ENCODE measurements at places on chromosomes 7 and 10.

GRCh38 chr10:26090762-26091161 is 125.8 kb upstream of the GAD2 start:
- DNase-seq, result no peak

DNA sequence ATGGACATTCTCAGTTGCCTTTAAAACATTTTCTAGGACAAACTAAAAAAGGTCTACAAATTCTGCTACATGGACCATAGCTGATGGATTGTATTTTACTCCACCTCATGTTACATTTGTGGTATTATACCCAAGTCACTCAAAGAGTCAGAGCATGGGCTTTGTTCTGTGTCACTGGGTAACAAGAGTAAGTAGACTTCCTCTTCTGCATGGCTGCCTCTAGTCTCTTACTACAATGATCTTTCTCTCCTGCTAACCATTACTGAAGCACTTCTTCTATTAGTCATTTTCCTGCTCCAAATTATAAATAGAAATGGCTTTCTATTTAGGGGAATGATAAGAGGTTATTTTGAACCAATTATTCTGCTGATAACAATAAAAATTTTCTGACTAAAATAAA is 727.4 kb upstream of the NRP1 start:
- DNase-seq, result no peak

- DNase-seq, result no peak
Observed at GRCh38 chr7:76372984-76373833, 14.4 kb upstream of the YWHAG start.

DNA sequence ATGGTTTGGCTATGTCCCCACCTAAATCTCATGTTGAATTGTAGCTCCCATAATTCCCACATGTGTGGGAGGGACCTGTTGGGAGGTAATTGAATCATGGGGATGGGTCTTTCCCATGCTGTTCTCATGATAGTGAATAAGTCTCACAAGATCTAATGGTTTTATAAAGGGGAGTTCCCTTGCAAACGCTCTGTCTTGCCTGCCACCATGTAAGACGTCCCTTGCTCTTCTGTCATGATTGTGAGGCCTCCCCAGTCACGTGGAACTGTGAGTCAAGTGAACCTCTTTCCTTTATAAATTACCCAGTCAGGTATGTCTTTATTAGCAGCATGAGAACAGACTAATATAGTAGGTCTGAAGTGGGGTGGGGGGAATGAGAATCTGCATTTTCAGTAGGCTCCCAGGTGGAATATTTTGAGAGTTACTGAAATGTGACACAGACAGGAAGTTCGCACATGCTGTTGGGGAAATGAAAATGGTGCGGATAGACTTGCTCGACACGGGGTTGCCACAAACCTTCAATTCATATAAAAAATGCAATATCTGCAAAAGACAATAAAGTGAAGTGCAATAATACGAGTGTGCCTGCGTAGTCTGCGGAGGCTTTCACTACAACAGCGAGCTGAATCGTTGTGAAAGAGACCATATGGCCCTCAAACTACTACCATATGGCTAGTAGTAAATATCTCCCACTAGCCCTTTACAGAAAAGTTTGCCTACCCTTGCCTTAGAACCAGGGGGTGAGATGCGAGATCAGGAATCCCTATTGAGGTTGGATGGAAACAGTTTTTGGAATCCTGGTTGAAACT is 166.1 kb downstream of the GRK5 start:
- no peak for DNase-seq

DNA sequence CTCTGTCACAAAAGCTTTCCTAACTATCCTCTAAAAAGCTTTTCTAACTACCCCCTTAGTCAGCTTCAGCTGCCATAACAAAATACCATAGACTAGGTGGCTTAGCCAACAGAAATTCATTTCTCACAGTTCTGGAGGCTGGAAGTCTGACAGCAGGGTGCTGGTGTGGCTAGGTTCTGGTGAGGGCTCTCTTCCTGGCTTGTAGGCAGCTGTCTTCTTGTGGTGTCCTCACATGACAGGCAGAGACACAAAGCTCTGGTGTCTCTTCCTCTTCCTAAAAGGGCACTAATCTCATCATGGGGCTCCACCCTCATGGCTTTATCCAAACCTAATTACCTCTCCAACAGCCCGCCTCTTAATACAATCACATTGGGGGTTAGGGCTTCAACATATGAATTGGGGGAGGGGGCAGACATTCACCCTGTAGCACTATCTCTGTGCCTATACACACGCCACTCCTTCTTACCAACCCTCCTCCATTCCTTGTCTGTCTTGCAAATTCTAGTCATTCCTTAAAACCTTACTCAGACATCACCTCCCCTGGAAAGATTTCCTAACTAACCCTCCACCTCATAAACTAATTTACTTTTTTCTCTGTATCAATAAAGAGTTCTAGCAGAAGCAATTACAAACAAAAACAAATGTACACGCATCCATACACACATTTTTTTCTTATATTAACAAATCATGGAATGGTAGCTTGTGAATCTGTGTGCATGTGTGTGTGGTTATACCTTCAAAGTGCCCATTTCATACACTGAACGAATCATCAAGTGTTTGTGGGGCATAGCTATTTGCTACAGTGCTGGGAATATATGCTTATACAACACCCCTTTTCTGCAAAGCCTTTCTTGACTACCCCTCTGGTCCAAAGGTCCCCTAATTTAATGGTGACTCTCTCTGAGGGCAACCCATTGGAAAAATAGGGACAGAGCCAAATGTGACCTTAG is 26.4 kb downstream of the RHOBTB1 start:
- DNase-seq, result no peak

GRCh38 chr10:117132751-117133231 is 5.3 kb downstream of the VAX1 start:
- no peak for DNase-seq

- no peak for DNase-seq
Observed at GRCh38 chr10:112952282-112953173, 2.5 kb downstream of the TCF7L2 start.

DNA sequence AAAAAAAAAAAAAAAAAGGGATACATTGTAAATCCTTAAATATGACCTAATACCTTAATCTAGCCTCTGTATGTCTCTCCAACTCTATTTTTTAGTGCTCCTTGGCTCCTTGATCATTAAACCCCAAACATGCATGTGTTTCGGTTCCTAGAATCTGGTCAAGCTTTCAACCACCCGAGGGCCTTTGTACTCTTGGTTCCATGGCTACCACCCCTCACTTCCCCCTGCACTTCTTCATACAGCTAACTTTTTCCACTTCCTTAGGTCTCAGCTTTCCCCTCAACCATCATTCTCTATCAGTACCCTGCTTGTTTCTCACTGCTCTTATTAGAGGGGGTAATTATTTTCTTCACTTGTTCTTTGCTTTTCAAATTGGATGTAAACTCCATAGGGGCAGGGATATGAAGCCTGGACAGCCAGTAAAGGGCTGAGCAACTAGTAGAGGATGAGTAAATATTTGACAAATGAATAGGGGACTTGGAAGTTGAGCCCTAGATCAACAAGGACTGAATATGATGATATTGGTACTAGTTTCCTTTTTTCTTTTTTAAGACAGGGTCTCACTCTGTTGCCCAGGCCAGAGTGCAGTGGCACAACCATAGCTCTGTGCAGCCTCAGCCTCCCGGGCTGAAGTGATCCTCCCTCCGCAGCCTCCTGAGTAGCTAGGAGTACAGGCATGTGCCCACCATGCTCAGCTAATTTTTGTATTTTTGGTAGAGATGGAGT is 4.3 kb upstream of the GDI2 start:
- no peak for DNase-seq

DNA sequence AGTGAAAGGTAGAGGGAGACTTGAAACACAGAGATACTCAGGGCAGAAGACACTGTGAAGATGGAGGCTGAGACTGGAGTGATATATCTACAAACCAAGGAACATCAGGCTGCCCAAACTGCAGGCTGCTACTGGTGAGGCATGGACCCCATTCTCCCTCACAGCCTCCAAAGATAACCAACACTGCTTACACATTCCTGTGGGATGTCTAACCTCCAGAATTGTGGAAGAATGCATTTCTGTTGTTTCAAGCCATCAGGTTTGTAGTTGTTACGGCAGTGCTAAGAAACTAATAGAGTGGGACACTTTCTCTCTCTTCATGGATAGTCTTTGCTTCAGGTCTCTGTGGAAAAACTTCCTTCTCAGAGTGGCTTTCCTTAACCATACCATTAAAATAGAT is 182.6 kb upstream of the TMEM106B start:
- DNase-seq, result no peak

DNA sequence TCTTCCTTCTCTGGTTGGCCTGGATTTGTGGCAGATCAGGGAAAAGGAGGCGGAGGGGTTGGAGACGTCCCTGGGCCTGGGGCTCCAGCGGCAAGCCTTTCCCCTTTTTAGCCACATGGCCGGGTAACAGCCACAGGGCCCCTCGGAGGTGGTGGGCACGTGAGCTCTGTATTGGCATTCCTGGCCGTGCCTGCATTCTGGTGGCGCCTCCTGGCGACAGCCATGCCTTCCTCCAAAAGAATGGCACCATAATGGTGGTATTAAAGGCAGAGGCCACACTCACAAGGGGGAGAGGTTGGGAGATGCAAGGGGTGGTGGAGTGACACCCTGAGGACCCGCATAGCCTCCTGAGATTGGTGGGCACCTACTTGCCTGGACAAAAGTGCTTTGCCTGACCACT is 3.0 kb upstream of the AQP1 start:
- no peak for DNase-seq

GRCh38 chr7:134935701-134936100 is 50.6 kb upstream of the AGBL3 start:
- no peak for DNase-seq

DNA sequence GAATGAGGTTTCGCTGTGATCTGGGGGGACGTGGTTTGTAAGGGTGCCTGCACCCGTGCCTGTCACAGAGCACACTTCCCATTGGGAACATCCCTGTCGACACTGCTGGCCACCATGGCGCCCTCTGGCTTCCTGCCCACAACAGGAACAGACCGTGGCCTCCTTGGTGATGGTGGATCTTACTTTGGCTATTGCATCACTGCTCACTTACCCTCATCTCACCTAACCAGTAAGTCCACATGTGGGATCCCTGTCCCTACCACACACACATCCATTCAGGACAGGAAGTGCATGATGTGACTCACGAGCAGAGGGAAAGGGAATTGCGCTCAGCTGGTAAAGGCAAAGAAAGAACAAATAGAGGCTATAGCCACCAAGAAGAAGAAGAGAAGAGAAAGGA is 26.2 kb upstream of the SEC61G start:
- DNase-seq, result no peak

Data from right atrium auricular region (tissue), 2 donors.